ENCODE measurements at places on chromosomes 5 and 9.

- no peak for DNase-seq
Observed at GRCh38 chr9:109791747-109792146, 11.7 kb downstream of the PALM2AKAP2 start.

DNA sequence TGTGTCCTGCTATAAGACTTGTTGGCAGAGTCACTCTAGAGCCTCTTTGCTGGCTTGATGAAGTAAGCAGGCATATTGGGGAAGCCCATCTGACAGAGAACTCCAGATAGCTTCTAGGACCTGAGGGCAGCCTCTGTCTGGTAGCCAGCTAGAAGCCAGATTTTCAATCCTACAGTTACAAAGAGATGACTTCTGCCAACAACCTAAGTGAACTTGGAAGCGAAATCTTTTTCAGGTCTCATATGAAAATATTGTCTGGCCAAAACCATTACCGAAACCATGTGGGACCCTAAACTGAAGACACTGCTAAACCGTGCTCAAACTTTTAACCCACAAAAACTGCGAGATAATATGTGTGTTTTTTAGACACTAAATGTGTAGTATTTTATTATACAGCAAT, 140.9 kb downstream of the MRPS30 start:
- no peak for DNase-seq

- no peak for DNase-seq
Observed at GRCh38 chr9:137740312-137740711, 121.5 kb downstream of the EHMT1 start.

- peak; percentile 38 for DNase-seq
Observed at GRCh38 chr5:133336121-133336968, 276.0 kb downstream of the FSTL4 start.

DNA sequence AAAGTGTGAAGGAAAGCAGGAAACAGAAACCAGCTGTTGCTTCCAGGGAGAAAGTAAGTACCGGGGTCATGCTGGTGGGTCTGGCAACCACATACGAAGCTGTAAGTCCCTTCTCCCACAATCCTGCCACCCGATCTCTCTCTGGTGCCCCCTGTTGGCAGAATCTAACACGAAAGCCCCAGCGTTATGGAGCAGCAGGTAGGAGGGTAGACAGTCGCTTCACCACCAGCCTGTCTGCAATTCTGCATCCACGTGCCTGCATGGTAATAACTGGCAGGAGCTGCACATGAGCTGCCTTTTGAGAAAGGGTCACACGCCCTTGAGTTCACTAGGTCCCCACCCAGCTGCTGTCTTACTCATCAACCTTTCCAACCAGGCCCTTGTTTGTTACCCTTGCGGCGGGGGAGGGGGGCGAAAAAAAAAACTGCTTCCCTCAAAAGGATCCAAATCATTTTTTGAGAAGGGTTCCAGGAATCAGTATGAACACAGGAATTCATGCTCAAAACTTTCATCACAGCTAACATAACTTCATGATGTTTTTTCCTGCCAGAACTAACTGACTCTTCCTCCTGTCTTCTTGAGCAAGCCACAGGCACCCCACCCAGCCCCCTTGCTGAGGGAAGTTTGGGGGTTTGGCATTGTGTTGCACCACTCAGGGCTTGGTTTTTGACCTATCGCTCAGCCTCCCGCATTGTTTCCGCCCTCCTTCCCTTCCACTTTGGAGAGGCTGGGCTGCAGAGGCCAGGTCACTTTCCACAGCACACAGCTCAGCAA, 19.6 kb upstream of the TMEM252 start:
- no peak for DNase-seq

- no peak for DNase-seq
Observed at GRCh38 chr5:54388811-54389210, 66.7 kb upstream of the HSPB3 start.

DNA sequence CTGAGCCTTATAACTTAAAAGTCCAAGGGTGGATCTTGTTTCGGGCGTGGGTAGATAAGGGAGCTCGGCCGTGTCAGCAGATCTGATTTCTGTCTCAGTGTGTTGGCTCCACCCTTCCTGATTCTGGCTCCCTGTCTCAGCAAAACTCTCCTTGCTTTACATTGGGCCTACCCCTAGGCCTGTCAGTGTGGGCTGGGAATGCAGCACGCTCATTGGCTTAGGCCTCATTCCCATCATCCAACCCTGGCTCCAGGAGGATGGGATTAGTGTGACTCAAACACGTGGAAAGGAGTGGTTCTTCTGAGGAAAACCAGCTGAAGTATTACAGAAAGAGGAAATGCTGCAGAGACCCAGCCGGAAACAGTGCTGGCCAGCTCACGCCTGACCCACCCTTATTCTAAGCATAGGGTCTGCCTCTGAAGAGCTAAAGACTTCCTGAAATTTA, 59.9 kb downstream of the ZFAND5 start:
- no peak for DNase-seq

DNA sequence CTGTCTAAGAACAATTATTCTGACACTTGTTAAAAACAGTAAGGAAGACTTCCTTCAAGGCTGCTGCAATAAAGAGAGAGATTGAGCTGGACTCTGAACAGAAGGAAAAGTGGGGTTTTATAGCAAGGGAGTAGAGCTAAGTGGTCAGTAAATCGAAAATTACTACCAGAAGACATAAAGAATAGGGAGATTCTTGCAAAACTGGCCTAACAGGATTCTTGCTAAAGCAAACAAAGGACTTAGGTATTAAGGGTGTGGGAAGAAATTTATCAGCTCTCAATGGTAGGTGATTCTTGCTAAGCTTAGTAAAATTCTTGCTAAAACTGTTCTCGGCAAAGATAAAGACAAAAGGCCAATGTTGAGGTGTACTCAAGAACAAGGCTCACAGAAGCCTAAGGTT, 300.5 kb downstream of the SLCO4C1 start:
- DNase-seq: peak; percentile 8

DNA sequence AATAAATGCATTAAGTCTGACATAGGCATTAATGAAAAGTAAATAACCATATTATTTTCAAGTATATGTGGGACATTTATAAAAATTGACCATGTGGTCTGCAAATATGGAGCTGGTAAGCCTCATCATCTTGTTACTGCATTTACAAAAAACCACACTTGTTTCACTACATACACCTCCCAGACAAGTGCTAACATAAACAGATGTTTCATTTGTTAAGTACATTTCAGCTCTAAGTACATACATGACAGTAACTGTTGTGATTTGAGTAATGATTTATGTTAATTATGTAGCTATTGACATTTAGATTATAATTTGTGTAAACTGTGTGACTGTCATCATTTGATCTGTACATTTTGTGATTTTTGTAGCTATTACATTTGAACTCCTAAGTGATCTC, 13.9 kb downstream of the IDNK start:
- no peak for DNase-seq

GRCh38 chr5:131366428-131366827, 102.6 kb downstream of the CDC42SE2 start:
- DNase-seq: no peak

- no peak for DNase-seq
Observed at GRCh38 chr5:168659286-168659847, 80.2 kb upstream of the PANK3 start.

DNA sequence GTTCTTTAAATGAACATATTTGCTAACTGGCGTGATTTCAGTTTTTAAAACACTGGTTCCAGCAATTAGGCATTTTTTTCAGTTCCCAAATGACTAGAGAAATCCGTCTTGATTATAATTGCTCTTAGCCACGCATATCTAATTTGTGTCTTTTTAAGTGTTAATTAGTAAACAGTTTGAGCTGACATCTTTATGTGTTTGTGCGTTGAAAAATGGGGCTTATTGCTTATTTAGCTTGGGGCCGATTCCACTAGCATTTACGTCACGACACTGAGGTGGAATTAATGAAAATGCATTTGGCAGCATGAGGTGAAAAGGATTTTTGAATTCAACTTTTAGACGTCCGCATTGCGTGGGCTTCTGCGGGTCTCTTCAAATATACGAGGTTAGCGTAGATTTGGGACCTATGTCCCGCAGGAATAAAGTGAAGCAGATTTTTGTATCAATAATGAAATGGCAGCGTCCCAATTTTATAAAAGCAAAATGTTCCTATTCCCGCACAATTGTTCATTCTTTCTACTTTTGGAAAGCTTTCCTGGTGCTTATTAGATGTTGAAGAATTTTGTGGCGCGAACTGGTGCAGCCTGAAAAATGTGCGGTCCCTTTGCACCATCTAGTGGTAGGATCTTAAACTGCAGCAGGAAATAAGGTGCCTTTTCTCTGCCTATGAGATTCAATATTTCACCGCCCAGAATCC, 122.7 kb upstream of the LMX1B start:
- DNase-seq: peak; percentile 45

GRCh38 chr5:135069016-135069770, 35.2 kb upstream of the PITX1 start:
- DNase-seq: no peak

DNA sequence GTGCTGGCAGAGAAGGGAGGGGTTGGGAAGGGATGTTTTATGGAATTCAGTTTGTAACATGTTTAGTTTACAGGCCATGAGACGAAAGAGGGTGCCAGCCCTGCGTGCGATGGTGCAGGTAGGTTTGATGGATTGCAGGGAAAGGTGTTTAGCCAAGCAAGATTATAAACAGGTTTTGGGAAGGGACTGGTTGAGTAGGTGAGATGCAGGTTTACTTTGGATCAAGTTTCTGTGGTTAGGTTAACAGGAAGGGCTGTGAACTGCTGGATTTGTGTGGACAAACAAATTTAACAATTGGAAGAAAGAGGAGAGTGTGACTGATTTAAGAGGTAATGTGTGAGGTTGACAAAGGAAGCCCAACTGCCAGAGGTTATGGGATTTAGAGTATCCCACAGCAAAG, 32.6 kb upstream of the GPX3 start:
- DNase-seq: no peak

- peak; percentile 55 for DNase-seq
Observed at GRCh38 chr5:40266952-40267351, 412.8 kb upstream of the PTGER4 start.

DNA sequence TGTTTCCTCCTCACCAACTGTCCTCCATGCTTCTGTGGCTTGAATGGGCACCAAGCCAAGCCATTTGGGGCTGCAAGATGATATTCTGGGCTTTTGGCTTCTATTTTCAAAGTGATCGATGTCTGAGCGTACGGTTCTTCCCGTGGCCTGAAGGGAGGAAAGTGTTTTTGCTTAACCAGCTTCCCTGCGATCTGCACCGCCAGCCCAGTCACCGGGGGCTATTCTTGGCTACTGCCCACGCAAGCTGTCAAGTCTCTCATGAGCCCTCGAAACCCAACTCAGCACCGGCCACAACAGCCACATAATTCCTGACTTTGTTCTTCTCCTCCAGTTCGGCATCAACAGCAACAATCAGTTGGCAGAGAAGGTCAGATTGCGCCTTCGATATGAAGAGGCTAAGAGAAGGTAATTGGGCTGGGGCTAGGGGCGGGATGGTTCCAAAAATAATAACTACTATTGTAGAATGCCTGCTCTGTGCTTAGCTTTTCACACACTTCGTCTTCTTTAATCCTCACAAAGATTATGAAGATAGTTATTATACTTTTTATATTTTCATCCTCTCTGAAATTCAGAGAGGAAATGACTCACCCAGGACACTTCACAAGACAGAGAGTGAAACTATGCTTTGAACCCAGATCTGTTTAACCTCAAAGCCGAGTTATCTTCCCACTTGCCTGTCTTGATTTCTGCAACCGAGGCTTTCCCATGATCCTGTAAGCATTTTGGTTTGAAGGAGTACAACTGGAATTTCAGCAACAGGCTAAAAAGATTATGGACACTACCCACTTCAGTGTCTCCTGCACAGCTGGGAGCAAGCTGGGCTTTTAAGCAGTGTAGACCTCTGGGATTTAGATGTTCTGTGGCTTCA, 76.4 kb upstream of the RARS1 start:
- peak; percentile 79 for DNase-seq

DNA sequence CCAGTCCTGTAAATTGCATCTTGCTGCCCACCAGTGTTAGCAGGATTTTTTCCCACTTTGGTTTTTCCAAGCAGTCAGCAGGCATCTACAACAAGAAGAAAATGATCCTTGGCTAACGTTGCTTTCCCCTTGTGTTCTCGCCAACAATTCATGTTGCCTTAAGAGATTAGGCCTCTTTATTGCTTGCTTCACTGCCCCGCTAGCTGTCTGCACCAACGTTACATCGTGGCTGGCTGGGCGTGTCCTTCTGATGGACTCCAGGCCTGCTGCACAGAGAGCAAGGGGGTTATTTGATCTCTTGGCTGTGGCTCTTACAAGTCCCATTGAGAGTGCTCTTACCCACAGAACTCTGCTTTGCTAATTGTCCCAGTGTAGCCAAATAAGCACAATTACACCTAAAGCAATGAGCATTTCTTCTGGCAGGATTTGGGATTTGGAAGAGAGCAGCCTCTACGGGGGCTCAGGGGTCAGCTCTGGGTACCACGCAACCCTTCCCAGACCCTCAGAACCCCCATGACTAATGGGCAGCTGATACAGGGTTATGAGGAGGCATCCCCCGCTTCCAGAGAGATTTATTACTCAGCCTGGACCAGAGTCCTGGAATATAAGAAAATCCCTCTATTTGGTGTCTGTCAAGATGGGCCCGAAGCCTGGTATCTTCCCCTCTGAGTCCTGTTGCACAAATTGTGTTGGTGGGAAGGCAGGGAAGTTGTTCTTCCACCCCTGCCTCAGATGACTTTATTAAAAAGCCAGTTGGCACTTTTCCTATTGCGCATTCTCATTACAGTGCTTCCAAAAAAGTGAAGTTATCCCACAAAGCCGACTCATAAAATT, 17.6 kb downstream of the DCANP1 start:
- DNase-seq: no peak

GRCh38 chr5:73444499-73445438, 3.8 kb downstream of the FOXD1 start:
- DNase-seq: no peak

DNA sequence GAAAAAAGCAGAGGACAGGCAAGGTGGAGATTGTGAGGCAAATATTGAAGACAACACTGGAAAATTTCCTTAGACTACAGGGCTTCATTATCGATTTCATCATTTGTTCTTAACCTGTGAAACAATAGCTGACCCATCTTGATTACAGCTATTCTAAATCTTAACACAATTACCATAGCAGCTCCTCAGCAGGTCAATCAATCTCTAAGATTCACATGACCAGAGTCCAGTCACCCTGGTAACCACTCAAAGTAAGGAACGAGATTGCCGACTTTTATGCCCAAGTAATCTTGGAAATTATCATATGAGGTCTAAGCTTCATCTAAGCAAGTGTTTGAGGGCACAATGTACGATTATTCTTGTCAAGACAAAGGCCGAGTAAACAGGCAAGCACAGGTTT, 93.8 kb downstream of the TTC39B start:
- no peak for DNase-seq

- DNase-seq: no peak
Observed at GRCh38 chr5:175447571-175447970, 3.6 kb upstream of the DRD1 start.
